Stimulated activated CD4-positive, alpha-beta T cell treated with anti-CD3 and anti-CD28 coated beads, Interleukin-4, amount 100 ng/mL, for 1 hour (primary cell): ENCODE measurements at places on chromosomes 6 and 20.

- DNase-seq, result no peak
These were observed 12.4 kb upstream of the MAS1 start for GRCh38 chr6:159878341-159878740.

- no peak for DNase-seq
These were observed 97.0 kb upstream of the MAN1A1 start for GRCh38 chr6:119446609-119447008.

DNA sequence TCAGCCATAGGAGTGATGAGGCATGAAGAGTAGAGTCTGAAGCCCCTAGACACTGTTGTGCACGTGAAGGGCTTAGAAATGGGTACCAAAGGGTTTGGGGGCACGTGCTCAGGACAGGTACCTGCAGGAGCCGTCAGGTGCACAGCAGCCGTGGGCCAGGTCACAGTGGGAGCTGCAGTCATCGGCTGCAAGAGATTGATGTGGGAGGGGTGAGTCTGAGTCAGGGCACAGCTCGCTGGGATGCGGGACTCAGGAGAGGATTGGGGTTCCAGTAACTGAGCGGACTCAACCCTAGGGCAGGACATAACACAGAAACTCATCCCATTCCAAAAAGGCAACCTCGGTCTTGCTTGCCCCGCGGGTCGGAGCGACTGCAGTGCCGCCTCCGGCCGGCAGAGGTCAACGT, 1.1 kb downstream of the DLK2 start:
- DNase-seq, result peak; percentile 75

- DNase-seq, result no peak
These were observed 230.3 kb downstream of the IBTK start for GRCh38 chr6:82017288-82017687.
